Smooth muscle cell of the pulmonary artery (primary cell): ENCODE measurements at places on chromosomes 2 and 18. TPM values are rescaled to one million over a fixed set of nuclear protein-coding genes. Genes with fewer than 3 reads are reported as not detected.

GLI2 gene
- 8.9 and 10.0 TPM in 2 replicates for total RNA-seq

RRM2 gene
- total RNA-seq = 5.6 and 9.8 TPM in 2 replicates

RBM45 gene
- 16.4 and 18.7 TPM in 2 replicates for total RNA-seq

AKAIN1 gene
- not detected in 2 replicates for total RNA-seq

ICOS gene
- 0.07 TPM in 1 of 2 replicates, not detected in the other for total RNA-seq

STPG4 gene
- 0.07 and 0.20 TPM in 2 replicates for total RNA-seq

C2orf92 gene
- total RNA-seq = 2.5 and 2.9 TPM in 2 replicates

SERPINE2 gene
- 1,946 and 2,691 TPM in 2 replicates for total RNA-seq

RESP18 gene
- total RNA-seq = not detected in 2 replicates

DNAH6 gene
- 0.07 and 0.13 TPM in 2 replicates for total RNA-seq

PSMA8 gene
- not detected in 2 replicates for total RNA-seq

FER1L5 gene
- total RNA-seq = 0.76 and 0.78 TPM in 2 replicates

ICA1L gene
- total RNA-seq = 3.1 and 3.7 TPM in 2 replicates

CPS1 gene
- total RNA-seq = 5.3 and 30.0 TPM in 2 replicates

MBOAT2 gene
- 51.4 and 53.8 TPM in 2 replicates for total RNA-seq

IL37 gene
- total RNA-seq = not detected in 2 replicates

FLACC1 gene
- total RNA-seq = 1.3 and 2.5 TPM in 2 replicates

C2orf78 gene
- not detected in 2 replicates for total RNA-seq

TPO gene
- not detected in 2 replicates for total RNA-seq

TEX44 gene
- not detected in 2 replicates for total RNA-seq

DYNAP gene
- total RNA-seq = not detected in 2 replicates

INHA gene
- 0.26 and 0.43 TPM in 2 replicates for total RNA-seq

C1GALT1C1L gene
- 0.20 and 1.2 TPM in 2 replicates for total RNA-seq

PCARE gene
- total RNA-seq = not detected in 2 replicates

RSAD2 gene
- total RNA-seq = 0.20 and 0.33 TPM in 2 replicates

TRABD2A gene
- total RNA-seq = 4.0 and 4.7 TPM in 2 replicates

CNDP2 gene
- 55.8 and 68.5 TPM in 2 replicates for total RNA-seq

ARL6IP6 gene
- total RNA-seq = 11.0 and 12.9 TPM in 2 replicates

ZNF892 gene
- total RNA-seq = 5.2 and 5.5 TPM in 2 replicates

ARHGAP15 gene
- total RNA-seq = 0.13 TPM in 1 of 2 replicates, not detected in the other
